ENCODE measurements at places on chromosomes 13 and 19.
A peak's percentile ranks its signal among the peaks of the same experiment; 100 is the strongest.

DNA sequence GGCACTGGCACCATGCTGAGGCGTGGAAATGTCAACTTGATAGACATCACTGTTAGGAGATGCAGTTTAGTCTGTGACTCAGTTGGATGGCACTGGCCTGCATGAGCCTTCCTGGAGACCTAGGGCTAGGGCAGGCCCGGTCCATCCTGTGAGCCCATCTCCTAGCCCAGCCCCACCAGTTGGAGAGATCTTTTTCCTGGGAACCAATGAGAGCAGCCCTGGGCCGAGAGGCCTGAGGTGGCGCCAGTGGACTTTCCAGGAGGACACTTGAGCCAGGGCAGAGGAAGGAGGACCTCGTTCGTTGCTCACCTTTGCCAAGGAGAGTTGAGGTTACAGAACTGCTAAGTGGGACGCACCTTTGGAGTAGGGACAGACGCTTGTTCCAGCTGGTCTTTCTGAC, 100.5 kb upstream of the TEX29 start:
- DNase-seq = no peak

DNA sequence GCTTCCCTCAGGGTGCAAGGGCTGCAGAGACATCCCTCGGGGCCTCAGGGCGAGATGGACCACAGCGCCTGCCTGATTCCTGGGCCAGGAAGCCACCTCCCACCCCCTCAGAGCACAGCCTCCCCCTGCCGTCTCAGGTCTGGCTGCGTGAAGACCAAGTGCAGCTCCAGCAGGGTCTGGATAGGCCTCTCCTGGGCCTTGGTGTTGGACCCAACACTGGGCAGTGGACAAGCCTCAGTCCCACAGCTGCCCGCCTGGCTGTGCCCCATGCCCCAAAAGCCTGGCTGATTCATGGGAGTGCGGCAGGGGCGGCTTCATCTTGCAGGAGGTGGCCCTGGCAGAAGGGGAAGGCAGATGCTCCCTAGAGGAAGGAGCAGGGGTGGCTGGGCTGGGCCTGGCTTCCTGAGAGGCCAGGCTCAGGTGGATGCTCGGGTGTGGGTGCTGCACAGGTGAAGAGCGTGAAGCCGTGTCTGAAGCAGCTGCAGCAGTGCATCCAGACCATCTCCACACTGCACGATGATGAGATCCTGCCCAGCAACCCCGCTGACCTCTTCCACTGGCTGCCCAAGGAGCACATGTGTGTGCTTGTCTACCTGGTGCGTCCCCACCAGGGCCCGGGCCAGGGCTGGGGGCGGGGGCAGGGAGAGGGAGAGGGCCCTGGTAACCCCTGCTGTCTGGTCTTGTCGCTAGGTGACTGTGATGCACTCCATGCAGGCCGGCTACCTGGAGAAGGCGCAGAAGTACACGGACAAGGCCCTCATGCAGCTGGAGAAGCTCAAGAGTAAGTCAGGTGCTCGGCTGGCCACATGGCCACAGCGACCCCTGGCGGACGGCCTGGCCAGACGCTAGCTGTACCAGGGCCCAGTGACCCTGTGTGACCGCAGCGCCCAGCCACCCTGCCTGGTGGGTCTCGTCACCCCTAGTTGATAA, 21.7 kb downstream of the MAU2 start:
- peak; percentile 63 for DNase-seq

GRCh38 chr13:60435762-60436374, 38.8 kb downstream of the TDRD3 start:
- no peak for DNase-seq

DNA sequence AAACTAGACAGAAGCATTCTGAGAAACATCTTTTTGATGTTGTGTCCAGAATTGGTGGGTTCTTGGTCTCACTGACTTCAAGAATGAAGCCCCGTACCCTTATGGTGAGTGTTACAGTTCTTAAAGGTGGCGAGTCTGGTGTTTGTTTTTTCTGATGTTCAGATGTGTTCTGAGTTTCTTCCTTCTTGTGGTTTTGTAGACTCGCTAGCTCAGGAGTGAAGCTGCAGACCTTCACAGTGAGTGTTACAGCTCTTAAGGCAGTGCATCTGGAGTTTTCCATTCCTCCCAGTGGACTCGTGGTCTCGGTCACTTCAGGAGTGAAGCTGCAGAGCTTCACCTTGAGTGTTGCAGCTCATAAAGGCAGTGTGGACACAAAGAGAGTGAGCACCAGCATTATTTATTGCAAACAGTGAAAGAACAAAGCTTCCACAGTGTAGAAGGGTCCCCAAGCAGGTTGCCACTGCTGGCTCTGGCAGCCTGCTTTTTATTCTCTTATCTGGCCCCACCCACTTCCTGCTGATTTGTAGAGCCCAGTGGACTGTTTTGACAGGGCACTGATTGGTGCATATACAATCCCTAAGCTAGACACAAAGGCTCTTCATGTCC, 1820.8 kb downstream of the UQCRFS1 start:
- DNase-seq = no peak

DNA sequence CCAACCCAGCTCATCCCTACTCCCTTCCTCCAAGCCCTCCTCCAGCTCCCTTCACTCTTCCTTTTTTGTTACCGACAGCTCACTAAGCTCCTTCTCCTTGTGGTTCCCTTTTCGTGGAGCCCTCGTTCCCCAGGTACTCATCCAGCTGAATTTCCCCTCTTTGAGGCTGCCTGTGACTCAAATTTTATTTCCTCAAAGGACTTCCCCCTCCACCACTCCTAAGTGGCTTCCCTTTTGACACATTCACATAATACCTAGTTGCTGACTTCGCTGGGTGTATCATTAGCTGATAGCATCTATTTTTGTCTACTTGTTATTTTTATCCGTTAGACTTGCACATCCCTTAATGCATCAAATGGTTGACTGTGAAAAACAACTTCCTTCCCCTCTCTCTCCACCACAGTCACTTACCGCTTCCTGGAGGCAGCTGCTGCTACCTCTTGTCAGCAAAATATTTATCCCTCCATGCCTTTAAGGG, 14.5 kb downstream of the FFAR2 start:
- DNase-seq = peak; percentile 44

- DNase-seq = no peak
These were observed 65.0 kb upstream of the TRPC4 start for GRCh38 chr13:37934339-37935191.

DNA sequence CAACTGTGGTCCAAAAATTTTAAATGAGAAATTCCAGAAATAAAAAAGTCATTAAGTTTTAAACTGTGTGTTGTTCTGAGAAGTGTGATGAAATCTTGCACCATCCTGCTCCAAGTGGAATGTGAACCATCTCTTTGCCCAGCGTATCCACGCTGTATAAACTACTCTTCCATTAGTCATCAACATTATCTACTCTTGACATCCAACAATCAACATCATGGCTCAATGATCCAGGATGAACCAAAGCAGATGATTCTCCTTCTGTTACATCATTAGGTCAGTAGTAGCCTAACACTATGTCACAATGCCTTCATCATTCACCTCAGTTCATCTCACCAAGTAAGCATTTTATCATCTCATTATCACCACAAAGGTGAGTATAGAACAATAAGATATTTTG, 55.3 kb downstream of the SUCLA2 start:
- no peak for DNase-seq

- DNase-seq = no peak
These were observed 12.9 kb upstream of the USE1 start for GRCh38 chr19:17202249-17202648.

- no peak for DNase-seq
These were observed 106.6 kb downstream of the MZT1 start for GRCh38 chr13:72620874-72621273.

DNA sequence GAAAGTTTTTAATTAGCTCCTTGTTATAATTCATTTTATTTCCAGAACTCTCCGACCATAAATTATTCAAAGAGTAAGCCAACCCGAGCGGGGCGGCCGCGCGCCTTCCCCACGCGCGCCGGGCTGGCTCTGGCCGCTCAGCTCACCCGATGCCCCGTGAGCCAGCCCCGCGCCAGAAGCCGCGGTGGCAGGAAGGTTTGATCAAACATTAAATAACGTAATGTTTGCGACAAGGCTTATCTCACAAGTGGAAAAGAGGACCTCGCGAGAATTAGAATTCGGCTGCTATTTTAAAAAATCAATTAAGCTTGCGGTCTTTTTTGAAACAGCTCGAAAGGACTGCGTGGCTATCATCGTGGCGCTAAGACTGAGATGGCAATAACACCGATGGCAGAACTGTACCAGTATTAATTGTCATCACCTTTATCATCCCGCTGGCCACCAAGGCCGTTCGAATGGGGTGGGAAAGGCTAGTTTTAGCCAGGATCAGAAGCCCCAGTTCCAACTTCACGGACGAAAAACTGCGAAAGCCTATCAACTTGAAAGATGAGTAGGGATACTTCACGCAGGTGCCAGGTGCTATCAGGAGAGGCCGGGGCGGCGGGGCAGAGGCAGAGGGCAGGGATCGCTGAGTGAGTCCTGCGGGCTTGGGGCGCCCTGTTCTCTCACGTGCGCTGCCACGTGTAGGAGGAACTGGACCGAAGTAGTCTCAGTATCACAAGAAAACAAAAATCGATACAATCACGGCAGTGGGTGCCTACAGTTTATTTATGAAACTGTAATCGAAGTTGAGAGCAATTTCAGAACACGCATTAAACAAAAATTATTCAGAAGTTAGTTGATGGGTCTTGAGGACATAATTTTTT, 6.4 kb downstream of the POU4F1 start:
- no peak for DNase-seq

DNA sequence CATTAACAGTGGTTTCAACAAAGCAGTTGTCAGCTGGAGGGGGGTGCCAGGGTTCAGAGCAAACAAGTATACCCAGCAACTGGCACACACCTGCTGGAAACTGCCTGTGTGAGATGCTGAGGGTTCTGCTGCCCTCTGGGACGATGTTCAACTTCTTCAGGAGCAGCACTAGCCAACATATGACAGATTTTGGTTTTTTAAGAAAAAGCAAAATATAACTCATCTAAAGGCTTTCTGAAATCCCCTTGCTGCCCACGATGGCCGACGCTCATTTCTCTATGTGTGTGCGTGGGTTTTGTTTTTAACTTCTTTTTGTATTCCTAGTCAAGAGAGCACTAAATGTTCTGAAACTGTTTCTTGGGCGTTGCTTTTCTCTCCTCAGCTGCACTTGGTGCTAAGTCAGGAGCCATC, 79.9 kb downstream of the MRPL57 start:
- DNase-seq = no peak

DNA sequence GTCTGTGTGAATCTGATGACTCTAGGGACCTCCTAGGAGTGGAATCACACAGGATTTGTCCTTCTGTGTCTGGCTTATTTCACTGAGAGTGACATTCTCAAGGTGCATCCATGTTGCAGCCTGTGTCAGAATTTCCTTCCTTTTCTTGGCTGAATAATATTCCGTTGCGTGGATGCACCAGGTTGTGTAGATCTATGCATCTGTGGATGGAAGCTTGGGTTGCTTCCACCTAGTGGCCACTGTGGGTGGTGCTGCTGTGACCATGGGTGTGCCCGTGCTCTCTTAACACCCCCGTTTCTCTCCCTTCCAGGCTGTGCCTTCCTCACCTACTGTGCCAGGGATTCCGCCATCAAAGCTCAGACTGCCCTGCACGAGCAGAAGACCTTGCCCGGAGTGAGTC, 26.2 kb downstream of the CELF5 start:
- no peak for DNase-seq

GRCh38 chr19:30268601-30269000, 103.6 kb upstream of the ZNF536 start:
- DNase-seq = no peak

- no peak for DNase-seq
These were observed 145.7 kb upstream of the FBXL3 start for GRCh38 chr13:77172650-77173049.

DNA sequence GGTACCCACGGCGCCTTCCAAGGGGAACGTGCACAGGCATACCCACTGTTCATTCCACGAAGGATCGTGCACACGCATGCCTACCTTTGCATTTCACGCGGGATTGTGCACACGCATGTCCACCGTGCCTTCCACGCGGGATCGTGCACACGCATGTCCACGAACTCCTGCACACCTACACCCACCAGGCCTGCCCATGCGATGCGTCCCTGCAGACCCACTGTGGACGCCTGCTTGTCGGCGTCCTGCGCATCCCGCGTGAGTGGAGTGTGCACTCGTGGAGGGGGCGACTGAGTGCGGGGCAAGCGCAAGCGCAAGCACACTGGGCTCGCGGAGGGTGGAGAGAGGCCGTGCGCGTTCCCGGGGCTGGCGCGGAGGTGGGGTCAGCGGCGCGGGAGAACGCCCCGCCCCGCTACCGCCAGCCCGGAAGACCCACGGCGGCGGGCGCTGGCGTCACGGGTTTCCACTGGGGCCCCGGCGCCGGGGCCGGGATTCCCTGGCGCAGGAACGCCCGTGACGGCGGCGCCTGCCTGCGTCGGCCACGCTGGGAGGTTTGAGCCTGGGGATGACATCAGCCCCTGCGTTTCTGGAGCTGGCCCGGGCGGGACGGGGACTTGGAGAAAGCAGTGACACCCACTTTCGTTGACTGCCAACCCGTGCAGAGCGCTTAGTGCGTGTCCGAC, 18.7 kb downstream of the GADD45B start:
- DNase-seq = peak; percentile 90

DNA sequence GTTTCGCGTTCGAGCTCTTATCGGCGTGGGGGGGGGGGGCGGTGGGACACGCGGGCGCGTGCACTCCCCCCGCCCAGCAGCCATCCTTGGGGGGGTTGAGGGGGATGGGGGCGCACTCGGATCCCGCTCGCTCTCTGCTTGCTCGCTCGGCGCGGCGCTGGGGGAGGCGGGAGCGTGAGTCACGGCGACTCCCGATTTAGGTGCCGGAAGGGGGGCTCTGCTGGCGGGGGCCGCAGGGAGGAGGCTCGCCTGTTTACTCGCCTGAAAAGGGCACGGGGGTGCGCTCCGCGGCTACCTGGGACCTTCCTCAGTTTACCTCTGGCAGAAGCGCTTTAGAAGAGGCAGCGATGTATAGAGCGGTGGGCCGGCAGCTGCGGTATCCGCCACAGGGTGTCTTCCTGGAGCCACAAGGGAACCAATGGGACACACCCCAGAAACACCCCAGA, 1.1 kb upstream of the PDE4A start:
- no peak for DNase-seq

DNA sequence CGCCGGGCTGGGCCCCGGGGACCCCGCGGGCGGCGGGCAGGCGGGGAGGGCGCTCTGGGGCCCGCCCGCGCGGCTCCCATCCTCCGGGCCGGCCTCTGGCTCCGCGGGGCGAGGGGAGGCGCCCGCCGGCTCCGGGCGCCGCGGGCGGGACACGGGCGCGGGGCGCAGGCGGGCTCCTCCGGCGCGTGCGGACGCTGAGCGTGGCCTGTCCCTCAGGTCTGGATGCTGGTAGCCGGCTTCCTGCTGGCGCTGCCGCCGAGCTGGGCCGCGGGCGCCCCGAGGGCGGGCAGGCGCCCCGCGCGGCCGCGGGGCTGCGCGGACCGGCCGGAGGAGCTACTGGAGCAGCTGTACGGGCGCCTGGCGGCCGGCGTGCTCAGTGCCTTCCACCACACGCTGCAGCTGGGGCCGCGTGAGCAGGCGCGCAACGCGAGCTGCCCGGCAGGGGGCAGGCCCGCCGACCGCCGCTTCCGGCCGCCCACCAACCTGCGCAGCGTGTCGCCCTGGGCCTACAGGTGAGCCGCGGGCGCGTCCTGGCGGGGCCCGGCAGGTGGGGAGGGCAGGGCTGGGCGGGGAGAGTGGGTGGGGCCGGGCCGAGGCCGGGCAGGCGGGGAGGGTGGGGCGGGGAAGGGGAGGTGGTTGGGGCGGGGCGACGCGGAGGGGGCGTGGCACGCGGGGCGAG, 420 bp downstream of the IL17D start:
- peak; percentile 70 for DNase-seq
